Right hindlimb (tissue), 1 donor: ENCODE measurements at places on chromosomes 2 and 18.
A peak's percentile ranks its signal among the peaks of the same experiment; 100 is the strongest.

GRCh38 chr2:128468186-128468920 is 149.7 kb upstream of the HS6ST1 start:
- DNase-seq, result peak; percentile 8

GRCh38 chr18:23706971-23707640 is 17.9 kb downstream of the LAMA3 start:
- DNase-seq, result no peak

DNA sequence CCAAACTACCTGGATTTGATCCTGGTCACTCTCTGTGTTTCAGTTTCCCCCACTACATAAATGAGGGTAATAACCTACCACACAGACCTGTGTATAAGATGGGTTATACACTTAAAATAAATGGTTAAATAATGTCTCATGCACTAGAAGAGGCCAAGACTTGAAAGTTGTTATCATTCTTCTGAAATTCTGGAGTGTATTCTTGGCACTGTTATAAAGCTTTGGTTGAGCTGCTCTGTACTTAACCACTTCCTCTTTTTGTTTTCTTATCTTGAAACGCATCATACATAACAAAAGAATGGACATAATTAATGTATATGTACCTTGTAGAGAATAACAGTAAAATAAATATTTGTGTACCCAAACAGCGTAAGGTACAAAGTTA is 281.0 kb downstream of the AFF3 start:
- DNase-seq, result no peak

DNA sequence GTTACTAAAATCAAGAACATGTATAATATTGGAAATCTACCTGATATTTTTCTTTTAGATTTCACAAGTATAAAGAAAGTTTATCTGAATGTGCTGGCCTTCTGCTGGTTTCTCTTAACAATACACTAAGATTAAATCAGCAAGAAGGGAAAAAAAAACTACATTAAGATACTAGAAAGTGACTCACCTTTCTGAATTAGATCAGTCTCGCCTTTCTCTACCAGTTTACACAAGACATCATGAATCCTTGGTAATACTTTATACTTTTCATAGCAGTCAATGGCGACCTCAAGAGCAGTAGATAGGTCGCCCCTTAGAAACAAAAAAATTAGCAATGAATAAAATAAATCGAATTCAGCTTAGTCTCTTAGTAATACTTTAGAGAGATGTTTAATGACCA is 61.2 kb downstream of the LRPPRC start:
- DNase-seq, result no peak

DNA sequence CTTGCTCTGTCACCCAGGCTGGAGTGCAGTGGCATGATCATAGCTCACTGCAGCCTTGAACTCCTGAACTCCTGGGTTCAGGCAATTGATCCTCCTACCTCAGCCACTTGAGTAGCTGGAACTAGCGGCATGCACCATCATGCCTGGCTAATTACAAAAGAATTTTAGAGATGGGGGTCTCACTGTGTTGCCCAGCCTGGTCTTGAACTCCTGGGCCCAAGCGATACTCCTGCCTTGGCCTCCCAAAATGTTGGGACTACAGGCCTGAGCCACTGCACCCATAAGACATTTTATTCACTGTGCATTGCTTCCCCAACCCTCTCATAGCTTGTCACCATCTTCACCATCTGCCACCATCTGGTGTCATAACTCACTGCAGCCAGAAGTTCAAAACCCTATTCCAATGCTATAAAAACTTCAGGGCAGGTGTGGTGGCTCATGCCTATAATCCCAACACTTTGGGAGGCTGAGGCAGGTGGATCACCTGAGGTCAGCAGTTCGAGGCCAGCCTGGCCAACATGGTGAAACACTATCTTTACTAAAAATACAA is 78.7 kb downstream of the NCAPH start:
- DNase-seq, result no peak

GRCh38 chr2:240650254-240650965 is 25.1 kb downstream of the GPR35 start:
- DNase-seq, result no peak

DNA sequence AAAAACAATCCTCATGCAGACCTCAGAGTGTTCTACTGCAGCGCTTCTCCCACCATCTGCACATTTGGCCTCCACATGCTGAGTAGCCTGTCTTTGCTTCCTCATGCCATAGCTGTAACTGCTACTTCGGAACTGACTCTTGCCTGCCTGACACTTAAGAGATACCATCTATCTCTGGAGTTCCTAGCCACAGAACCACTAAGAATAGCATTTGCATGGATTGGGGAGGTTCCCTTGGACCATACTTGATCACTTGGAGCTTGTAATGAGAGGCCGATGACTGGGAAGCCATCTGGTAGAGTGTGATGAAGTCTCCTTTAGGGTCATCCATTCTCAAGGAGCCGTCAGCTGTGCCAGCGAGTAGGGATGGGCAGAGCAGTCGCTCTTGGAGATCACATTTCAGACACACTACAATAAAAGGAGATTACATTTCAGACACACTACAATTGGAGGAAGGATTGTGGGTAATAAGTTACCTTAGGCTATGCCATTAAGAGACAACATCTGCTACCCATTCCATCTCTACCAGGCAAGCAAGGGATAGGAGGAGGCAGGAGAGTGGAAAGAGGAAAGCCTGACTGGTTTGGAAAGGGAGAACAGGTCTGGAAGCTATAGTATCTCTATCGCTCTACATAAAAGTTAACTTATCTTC is 21.8 kb downstream of the DOK1 start:
- no peak for DNase-seq

DNA sequence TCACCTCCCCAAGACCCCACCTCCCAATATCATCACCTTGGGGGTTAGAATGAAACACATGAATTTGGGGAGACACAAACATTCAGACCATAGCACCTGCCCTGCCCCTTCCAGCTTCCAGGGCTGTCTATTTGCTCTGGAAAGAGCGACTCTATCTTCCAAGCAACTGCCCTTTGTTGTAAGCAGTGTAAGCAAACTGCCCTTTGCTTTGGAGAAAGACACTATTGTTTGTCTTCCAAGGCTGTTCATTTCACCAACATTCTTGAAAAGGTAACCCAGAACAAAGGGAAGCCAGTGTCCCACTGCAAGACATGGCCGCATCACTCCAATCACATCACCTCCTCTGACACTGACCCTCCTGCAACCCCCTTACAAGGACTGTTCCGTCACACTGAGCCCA is 16.9 kb upstream of the SEH1L start:
- DNase-seq, result no peak

- no peak for DNase-seq
Observed at GRCh38 chr2:106719222-106719621, 166.7 kb downstream of the ST6GAL2 start.

DNA sequence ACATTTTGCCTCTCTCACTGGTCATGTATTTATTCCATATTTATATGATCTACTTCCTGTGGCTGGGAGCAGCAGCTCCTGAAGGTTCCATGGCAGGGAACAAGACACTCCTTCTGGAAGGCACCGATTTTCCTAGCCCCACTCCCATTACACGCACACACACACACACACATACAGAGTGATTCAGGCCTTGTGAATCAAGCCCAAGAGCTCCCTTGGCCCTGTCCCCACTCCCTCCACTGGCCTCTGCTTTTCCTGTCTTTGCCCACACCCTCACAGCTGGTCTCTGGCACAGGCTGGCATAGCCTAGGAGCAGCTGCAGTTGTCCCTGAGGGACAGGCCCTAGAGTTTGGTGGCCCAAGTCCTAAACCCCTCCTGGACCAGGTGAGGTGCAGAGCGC is 201.7 kb downstream of the NAPG start:
- DNase-seq, result peak; percentile 64

GRCh38 chr18:80231616-80232015 is 15.7 kb downstream of the PARD6G start:
- no peak for DNase-seq

GRCh38 chr18:38690626-38691025 is 1125.0 kb upstream of the CELF4 start:
- no peak for DNase-seq

DNA sequence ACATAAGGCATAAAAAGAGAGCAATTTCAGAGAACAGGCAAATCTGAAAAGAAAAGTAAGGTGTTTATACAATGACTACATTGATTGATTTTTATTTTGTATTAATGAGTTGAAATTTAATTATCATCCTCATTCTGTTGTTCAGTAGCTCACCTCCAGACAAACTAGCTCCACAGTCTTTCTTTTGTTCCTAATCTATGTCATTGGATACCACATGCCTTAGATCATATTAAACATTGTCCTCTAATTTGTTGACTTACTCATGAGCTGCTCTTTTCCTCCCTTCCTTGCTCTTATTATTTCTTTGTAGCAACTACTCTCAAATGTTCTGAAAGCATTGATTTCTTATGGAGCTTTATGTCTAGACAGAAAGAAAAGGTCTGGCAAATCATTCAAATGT is 185.5 kb upstream of the ZSWIM2 start:
- no peak for DNase-seq

DNA sequence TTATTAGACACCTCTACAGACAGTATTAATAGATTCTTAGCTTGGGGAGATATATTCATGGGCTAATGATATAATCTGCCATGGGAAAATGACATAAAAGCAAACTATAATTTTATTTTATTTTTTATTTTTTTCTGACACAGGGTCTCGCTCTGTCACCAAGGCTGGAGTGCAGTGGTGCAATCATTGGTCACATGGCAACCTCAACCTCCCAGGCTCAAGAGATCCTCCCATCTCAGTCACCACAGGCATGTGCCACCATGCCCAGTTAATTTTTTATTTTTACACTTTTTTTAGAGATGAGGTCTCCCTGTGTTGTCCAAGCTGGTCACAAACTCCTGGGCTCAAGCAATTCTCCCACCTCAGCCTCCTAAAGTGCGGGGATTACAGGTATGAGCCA is 39.3 kb downstream of the RTN4 start:
- DNase-seq, result no peak

- DNase-seq, result no peak
Observed at GRCh38 chr2:121094101-121094500, 190.9 kb downstream of the TFCP2L1 start.

DNA sequence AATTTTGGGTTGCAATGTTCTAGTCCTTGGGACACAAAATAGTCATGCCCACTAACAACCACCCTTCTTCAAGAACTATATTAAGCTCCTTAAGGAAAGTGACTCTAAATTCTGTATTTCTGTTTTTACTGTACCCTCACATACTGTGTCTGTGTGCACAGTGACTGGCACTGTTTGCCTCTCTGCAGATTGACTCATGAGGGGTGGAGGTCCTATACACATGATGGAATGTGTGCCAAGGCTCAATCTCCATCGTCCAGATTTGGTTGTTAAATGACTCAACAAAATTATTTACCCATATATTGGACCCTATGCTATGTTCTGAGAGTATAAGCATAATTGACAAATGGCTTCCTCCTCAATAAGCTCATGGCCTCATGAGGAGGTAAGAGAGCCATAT is 126.6 kb upstream of the CWC22 start:
- DNase-seq, result no peak

- DNase-seq, result no peak
Observed at GRCh38 chr2:152456262-152456661, 121.3 kb downstream of the FMNL2 start.

- DNase-seq, result no peak
Observed at GRCh38 chr18:67977067-67977616, 460.6 kb upstream of the DSEL start.

DNA sequence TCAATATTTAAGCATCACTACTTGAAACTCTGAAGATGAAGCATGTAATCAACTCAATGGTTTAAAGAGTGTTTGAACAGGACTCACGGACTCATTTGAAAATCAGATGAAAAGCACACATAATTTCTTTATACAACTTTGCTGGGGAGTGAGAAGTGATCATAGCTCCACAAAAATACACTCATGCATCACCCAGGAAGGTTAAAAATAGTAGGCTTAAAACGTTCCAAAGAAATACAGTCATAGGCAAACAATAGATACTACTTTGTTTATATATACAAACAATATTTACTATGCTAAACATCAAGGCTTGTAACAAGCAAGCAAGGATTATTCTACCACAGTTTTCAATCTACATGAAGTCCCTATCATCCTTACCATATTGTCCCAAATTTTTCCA is 11.6 kb downstream of the HNRNPLL start:
- no peak for DNase-seq

GRCh38 chr2:41111836-41112627 is 660.1 kb upstream of the SLC8A1 start:
- no peak for DNase-seq

- DNase-seq, result no peak
Observed at GRCh38 chr2:169362894-169363559, 693 bp upstream of the LRP2 start.

GRCh38 chr2:26013668-26014067 is 20.2 kb upstream of the RAB10 start:
- no peak for DNase-seq

GRCh38 chr18:28193177-28193778 is 16.3 kb upstream of the CDH2 start:
- no peak for DNase-seq
